ENCODE measurements at places on chromosomes 16 and 17.

DNA sequence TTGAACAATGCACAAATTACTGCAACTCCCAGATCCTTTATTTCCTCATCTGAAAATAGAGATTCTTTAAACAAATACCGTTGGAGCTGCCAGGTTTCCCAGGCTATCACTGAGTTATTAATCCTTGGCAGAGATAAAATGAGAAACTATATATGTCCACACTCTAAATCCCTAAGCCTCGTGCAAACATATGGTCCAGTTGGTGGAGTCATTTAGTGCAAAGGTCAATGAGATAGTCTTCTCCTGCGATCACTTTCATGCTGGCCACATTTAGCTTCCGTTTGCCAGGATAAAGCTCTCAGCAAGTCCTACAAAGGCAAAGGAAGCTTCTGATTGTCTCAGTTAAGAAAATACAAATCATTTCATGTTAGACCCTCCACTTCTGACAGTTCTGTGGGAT lies 11.0 kb downstream of the GRIN2A start:
- DNase-seq = no peak

DNA sequence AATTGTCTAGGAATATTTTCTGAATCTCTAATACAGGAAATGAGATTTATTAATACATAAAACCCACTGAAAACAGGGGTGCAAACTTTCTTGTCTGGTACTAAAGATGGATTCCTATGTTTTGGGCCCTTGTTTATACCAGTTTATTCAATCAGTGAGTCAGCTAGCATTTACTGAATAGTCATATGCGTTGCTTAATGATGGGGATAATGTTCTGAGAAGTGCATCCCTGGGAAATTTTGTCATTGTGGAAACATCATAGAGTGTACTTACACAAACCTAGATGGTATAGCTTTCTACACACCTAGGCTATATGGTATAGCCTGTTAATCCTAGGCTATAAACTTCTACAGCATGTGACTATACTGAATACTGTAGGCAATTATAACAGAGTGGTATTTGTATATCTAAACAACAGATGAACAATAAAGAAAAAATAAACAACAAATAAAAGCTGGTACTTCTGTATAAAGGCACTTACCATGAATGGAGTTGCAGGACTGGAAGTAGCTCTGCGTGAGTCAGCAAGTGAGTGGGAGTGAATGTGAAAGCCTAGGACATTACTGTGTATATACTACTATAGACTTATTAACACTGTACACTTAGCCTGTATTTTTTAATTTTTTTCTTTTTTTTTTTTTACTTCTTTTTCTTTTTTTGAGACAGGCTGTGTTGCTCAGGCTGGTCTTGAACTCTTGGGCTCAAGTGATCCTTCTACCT lies 63.7 kb downstream of the SIAH1 start:
- DNase-seq = no peak

GRCh38 chr16:81620796-81621195 lies 158.3 kb upstream of the PLCG2 start:
- DNase-seq = no peak

DNA sequence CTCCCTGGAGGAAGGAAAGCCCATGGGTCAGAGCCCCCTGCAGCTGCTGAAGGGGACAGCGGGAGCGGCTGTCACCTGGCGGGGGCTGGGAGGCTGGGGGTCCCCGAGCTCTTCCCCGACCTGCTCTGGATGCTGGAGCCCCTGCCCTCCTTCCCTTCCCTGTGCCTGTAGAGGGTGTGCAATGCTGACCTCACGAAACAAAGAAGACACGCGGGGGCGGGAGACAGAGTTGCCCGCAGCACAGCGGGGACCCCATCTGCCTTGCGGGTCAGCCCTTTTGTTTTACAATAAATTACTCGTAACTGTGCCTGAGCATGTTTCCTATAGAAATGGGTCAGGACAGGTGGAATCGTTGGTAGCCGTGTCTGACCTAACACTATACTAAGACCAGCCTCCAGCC lies 6.3 kb downstream of the SECTM1 start:
- DNase-seq = no peak

GRCh38 chr17:40326832-40327199 lies 17.8 kb downstream of the RARA start:
- no peak for DNase-seq
